ENCODE measurements at places on chromosomes 5 and 9.
A peak's percentile ranks its signal among the peaks of the same experiment; 100 is the strongest.

- no peak for DNase-seq
Observed at GRCh38 chr5:58043032-58043945, 416.6 kb downstream of the PLK2 start.

DNA sequence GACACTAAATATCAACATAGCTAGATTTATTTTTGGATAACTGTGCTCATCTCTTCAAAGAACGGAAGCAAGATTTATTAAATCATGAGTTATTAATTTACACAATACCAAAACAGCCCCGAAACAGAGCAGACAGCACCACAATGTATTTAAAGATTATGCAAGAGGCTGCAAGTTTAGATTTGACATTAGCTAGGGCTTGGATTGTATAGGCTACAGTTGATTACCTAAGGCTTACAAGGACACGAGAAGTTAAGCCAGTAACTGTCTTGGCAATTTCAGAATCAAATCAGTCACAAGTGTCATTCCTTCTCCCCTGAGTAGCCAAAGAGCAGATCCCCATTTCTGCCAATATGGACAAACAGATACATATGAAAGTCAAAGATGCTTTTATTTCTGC lies 152.6 kb downstream of the MED27 start:
- DNase-seq: no peak

DNA sequence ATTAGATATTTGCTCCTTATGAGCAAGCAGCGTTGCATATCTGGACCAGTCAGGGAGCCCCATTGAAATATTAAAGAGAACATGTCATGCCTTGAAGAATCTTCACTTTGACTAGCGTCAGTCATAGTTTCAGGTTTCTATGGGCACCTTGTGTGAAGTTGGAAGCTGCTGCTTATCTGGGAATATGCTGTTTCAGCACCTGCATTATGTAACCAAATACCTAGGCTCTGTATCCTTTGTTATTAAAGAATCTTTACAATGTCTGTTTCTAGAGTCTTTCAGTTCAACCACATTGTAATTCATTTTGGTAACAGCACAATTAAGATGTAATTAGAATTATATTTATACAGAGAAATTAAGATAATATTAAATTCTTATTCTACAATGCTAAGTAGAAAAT lies 818.8 kb upstream of the TYRP1 start:
- no peak for DNase-seq

DNA sequence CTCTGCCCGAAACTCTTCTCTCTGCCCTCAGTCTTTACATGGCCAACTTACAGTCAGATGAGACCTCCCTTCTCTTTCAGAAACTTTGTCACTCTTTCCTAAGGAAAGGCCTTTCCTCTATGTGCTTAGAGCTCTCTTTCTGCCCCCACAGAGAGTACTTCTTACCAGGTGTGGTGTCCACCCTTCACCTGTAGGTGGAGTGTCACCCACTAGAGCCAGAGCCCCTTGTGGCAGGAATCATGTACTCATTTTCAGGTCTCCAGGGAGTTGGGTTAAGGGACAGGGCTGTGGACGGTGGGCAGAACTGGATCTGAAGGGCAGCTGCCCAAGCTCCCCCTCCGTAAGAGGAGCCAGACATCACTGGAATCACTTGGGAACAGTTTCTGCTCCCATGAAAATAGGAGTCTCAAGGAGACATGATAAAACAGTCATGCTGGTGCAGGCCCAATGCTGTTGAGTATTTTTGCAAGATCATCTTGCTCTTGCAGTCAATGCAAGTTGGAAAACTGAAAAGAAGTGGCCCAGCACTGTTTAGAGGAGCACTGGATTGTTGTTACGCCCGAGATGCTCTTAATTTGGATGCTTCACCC lies 436.7 kb downstream of the ZSWIM6 start:
- peak; percentile 53 for DNase-seq

- no peak for DNase-seq
Observed at GRCh38 chr5:172848419-172848818, 14.4 kb downstream of the ERGIC1 start.

- no peak for DNase-seq
Observed at GRCh38 chr9:2227144-2227867, 212.2 kb downstream of the SMARCA2 start.

DNA sequence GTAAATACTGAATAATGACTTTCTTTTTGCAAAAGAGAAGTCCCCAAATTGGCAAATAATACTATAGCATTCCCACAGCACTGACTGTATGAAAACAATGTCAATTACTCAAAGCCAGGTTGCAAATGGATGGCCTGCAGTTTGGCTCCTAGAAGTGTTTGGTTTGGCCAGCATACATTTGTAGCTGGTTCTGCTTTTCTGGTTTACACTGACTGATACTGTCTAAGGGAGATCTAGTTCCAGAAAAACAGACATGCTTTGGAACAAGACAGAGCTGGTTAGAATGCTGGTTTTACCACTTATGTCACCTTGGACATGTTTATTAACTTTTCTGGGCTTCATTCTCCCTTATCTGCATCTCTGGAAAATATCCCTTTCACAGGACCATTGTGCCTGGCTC lies 81.5 kb upstream of the TRPM3 start:
- no peak for DNase-seq

DNA sequence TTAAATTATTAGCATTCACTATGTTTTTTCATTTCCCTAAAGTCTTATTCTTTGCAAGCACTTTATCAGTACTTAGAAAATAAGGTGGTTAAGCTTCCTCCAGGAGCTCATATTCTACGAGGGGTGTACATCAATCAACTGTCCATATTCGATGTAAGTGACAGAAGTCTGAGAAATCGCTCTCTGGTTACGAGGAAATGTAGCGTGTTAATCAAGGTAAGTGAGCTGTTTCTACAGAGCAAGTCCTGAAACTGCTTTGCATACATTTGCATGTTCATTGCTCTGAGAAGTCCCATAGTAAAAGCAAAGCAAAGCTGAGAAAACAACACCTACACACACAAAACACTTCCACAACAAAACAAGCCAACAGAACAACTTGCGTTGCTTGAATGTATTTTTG lies 893.9 kb upstream of the DMAC1 start:
- DNase-seq: no peak

GRCh38 chr9:99964336-99964735 lies 57.9 kb downstream of the STX17 start:
- no peak for DNase-seq

Measured in endothelial cell (in vitro differentiated cells).